ENCODE measurements at places on chromosomes 2 and 18.

- no peak for DNase-seq
Measured at GRCh38 chr2:143977356-143977755, 542.6 kb downstream of the ZEB2 start.

DNA sequence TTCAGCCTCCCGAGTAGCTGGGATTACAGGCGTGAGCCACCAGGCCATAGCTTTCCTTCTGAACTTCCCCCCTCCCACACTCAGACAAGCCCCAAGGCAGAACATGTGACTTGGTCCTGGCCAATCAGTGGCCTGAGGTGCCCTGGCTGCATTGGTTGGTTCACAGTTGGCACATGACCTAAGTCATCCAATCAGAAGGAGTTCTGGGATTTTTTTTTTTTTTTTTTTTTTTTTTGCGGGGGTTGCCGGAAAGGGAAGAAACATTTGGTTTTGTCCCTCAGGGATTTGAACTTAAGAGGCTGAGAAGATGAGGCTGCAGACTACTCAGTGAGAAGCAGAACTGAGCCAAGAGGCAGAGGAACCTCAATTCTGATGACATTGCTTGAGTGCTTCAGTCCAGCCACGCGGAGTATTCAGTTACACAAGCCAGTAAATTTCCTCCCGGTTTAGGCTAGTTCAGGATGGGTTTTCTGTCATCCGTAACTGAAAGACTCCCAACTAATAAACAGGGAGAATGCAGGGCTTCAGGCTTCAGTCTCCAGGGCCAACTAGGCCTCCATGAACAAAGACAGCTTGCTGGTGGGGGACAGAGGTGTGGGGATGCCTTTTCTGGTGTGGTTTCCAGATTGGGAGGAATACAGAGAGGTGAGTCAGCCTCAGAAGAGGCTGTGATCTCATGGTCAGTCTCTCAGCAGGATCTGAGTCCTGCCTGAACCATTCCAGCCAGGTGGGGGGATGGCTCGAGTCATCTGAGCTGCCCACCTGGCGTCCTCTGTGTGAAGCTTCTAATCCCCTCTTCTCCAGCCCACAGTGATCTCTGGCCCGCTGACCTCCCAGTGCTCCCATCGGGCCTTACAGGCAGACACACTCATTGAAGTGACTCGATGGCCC is 9.2 kb downstream of the PTMA start:
- DNase-seq, result peak; percentile 45

GRCh38 chr2:223247136-223247535 is 195.1 kb downstream of the KCNE4 start:
- peak; percentile 38 for DNase-seq

- DNase-seq, result peak; percentile 11
Measured at GRCh38 chr2:197215748-197216360, 94.7 kb downstream of the ANKRD44 start.

DNA sequence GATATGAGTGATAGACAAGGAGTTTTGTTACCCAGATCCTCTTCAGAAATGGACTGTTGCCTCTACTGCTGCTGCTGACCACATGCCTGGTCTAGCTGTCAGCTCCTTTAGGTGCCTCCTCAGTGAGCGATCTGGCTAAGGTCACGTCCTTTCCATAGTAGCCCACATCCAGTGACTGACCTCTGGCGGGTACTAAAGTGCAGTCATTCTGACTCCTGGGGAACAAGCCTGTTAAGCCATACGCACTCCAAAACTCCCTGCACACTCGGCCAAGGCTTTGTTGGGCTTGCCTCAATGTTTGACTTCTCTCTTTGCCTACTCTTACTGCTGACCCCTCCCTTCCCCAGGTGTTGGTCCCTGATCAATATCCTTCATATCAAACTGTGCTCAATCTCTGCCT is 685.2 kb downstream of the IRS1 start:
- DNase-seq, result no peak

DNA sequence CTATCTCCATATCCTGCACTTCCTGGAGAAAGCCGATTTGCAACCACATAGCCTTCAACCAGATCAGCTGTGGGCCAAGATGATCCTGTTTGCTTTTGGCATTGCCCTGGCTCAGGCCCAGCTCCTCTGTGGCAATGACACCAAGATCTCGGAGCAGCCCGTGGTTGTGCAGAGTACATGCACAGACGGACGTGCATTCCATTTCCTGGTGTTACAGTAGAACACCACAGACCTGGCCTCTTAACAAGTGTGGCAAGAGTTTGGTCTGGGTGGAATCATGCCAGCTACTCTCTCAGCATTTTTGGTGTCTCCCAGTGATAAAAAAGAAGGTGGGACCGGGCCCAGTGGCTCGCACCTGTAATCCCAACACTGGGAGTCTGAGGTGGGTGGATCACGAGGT is 20.0 kb downstream of the MALT1 start:
- no peak for DNase-seq

GRCh38 chr2:107681936-107682335 is 144.8 kb upstream of the RGPD4 start:
- peak; percentile 17 for DNase-seq

GRCh38 chr2:110794390-110794789 is 62.0 kb downstream of the ACOXL start:
- DNase-seq, result no peak

DNA sequence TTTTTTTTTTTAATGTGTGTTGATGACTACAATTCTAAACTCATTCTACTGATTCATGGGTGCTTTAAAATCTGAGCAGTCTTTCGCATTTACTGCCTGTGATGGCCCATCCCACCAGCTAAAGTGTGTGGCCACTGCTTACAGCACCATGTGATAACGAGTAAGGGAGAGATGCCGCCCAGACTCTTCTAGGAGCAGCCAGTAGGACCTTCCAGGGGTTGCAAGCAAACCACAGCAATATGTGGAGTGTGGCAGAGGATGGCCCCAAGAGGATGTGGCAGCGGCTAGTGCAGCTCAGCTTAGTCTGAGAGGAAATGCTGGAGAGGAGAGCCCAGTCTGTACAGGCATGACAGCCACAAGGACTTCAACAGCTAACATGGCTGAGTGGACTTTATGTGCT is 14.9 kb downstream of the IL1B start:
- DNase-seq, result no peak

DNA sequence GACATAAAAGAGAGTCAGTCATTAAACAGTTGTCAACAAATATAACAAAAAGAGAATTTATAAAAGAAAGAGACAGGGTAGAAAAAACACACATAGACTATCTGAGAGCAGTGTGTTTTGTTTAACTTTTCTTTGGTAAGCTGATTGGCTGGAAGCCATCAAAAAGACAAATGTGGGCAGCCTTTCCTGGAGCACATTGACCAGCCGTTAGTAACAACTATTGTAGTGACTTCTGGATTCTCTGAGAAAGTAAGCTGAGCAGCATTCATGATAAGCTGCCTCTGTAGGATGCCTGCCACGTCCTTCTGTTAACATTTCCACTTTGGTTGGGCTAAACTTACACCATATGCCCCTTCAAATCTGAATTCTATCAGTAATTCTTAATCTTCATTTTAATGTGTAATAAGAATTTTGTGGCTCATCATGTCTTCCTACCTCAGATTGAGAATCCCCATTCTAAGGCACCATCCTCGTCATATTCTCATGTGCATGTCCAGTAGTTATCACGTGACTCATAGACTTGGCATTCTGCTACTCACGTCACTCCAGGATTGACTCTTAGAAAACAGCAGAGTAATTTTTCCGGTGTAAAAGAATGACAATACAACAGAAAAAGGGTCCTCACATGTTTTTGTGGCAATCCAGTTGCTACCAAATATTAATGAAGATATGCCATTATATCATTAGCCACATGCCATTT is 43.4 kb upstream of the DNAJC10 start:
- peak; percentile 54 for DNase-seq

DNA sequence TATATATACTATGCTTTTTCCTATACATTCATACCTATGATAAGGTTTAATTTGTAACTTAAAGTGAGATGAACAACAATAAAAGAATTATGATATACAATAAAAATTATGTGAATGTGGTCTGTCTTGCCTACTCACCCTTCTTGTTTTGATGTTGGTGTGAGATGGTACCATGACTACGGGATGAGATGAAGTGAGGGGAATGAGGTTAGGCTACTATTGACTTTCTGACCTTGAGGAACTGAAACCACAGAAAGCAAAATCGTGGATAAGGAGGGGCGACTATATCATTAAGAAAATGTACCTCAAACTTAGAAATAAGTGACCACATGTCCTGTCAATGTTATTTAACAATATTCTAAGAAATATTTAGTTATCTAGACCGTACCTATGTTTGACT is 103.9 kb upstream of the PPP1CB start:
- no peak for DNase-seq

GRCh38 chr2:100021791-100022340 is 120.5 kb downstream of the AFF3 start:
- peak; percentile 74 for DNase-seq

- DNase-seq, result no peak
Measured at GRCh38 chr2:169260246-169260645, 102.1 kb downstream of the LRP2 start.

GRCh38 chr18:75238100-75238499 is 27.5 kb downstream of the TSHZ1 start:
- DNase-seq, result no peak

- peak; percentile 96 for DNase-seq
Measured at GRCh38 chr2:189285962-189286645, 106.5 kb upstream of the COL5A2 start.

DNA sequence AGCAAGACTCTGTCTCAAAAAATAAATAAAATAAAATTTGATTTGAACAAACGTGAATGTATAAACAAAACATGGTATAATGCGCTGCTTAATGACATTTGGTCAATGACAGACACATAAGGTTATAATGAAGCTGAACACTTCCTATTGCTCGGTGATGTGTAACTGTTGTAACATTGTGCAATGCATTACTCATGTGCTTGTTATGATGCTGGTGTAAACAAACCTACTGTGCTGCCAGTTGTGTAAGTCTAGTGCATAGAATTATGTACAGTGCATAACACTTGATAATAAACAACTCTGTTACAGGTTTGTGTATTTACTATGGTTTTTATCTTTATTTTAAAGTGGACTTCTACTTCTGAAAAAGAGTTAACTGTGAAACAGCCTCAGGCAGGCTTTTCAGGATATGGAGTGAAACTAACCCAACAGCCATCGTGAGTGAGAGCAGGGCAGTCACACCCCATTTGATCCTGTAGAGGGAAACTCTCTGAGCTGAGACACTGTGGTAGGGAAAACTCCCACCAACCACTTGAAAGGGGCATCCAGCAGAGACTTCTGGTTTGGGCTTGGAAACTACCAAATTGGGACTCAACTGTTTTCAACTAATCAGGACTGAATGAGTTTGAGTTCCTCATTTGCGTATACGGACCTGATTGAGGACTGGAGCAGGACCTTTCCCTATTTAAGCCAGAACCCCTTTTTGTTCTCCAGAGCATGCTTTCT is 8.7 kb upstream of the RPRD1A start:
- DNase-seq, result peak; percentile 55

GRCh38 chr18:45686891-45687611 is 36.9 kb upstream of the SLC14A1 start:
- DNase-seq, result no peak

- DNase-seq, result no peak
Measured at GRCh38 chr18:68948622-68949021, 150.7 kb downstream of the CCDC102B start.

All from fibroblast of skin of abdomen (primary cell).